Melanocyte of skin (primary cell): ENCODE measurements at places on chromosomes 7 and 10. TPM values are rescaled to one million over a fixed set of nuclear protein-coding genes. Genes with fewer than 3 reads are reported as not detected.

UBE2D1 gene
- 9.6 and 15.3 TPM in 2 replicates for total RNA-seq

SLC18A2 gene
- total RNA-seq: under 0.01 TPM in 1 of 2 replicates, not detected in the other

TMEM213 gene
- not detected in 2 replicates for total RNA-seq

IDI2 gene
- not detected in 2 replicates for total RNA-seq

APBB1IP gene
- not detected in 2 replicates for total RNA-seq

ANKRD61 gene
- not detected in 2 replicates for total RNA-seq

FLNC gene
- total RNA-seq: under 0.01 and 1.5 TPM in 2 replicates

ACADSB gene
- 9.3 and 10.9 TPM in 2 replicates for total RNA-seq

AKR1D1 gene
- not detected in 2 replicates for total RNA-seq

ARHGAP22 gene
- total RNA-seq: 1.0 and 3.3 TPM in 2 replicates

PDGFA gene
- total RNA-seq: 1.00 and 1.9 TPM in 2 replicates

NKX2-3 gene
- total RNA-seq: not detected in 2 replicates

ARID5B gene
- total RNA-seq: 40.4 and 45.0 TPM in 2 replicates

MYL10 gene
- total RNA-seq: not detected in 2 replicates

CCDC6 gene
- total RNA-seq: 21.3 and 27.0 TPM in 2 replicates

NANOS1 gene
- total RNA-seq: 0.69 and 6.2 TPM in 2 replicates

LEP gene
- total RNA-seq: under 0.01 TPM in 1 of 2 replicates, not detected in the other

GLCCI1 gene
- 4.3 and 6.0 TPM in 2 replicates for total RNA-seq

GSAP gene
- total RNA-seq: 6.3 and 7.6 TPM in 2 replicates

BTBD16 gene
- total RNA-seq: not detected in 2 replicates

PHYHIPL gene
- under 0.01 TPM in 1 of 2 replicates, not detected in the other for total RNA-seq

HIF1AN gene
- 9.3 and 10.6 TPM in 2 replicates for total RNA-seq

PGAM2 gene
- not detected in 2 replicates for total RNA-seq

ARPC1B gene
- 540 and 734 TPM in 2 replicates for total RNA-seq

COL1A2 gene
- total RNA-seq: 18.6 and 145 TPM in 2 replicates

UBTD1 gene
- total RNA-seq: 44.0 and 44.1 TPM in 2 replicates

HPSE2 gene
- total RNA-seq: 7.3 and 7.6 TPM in 2 replicates

TRIM50 gene
- not detected in 2 replicates for total RNA-seq

CTAGE8 gene
- total RNA-seq: 0.73 and 1.4 TPM in 2 replicates

GPR26 gene
- total RNA-seq: not detected in 2 replicates
